Stimulated activated CD4-positive, alpha-beta T cell treated with anti-CD3 and anti-CD28 coated beads, Interleukin-12 subunit alpha, Interleukin-12 subunit beta, amount 100 ng/mL, for 4 hours (primary cell): ENCODE measurements at places on chromosomes 7 and 10.

DNA sequence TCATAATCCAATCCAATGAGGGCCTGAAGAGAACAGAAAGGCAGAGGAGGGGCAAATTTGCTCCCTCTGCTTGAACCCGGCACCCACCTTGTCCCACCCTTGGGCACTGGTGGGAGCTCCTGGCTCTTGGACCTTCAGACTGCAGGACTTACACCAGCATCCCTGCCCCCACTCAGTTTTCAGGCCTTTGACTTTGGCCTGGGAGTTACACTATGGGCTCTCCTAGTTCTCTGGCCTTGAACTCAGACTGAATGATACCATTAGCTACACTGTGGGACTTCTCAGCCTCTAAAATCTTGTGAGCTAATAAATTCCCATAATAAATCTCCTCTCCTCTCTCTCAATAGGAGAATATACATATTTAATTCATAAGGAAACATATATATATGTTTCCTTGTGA, 114.4 kb downstream of the AHR start:
- no peak for DNase-seq

- DNase-seq: no peak
Observed at GRCh38 chr7:126150278-126150958, 1102.3 kb downstream of the GRM8 start.

DNA sequence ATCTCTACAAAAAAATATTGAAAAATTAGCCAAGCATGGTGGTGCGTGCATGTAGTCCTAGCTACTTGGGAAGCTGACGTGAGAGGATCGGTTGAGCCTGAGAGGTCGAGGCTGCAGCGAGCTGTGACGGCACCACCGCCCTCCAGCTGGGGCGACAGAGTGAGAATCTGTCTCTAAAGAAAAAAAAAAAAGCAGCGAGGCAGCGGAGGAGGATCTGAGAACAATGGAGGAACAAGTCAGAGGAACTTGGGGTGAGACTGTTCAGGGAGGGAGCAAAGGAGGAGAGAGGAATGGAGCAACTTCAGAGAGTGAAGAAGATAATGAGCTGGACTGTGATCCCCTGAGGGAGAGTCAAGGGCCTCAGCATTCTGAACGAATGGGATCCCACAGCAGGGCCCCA, 85.4 kb downstream of the MKX start:
- no peak for DNase-seq

DNA sequence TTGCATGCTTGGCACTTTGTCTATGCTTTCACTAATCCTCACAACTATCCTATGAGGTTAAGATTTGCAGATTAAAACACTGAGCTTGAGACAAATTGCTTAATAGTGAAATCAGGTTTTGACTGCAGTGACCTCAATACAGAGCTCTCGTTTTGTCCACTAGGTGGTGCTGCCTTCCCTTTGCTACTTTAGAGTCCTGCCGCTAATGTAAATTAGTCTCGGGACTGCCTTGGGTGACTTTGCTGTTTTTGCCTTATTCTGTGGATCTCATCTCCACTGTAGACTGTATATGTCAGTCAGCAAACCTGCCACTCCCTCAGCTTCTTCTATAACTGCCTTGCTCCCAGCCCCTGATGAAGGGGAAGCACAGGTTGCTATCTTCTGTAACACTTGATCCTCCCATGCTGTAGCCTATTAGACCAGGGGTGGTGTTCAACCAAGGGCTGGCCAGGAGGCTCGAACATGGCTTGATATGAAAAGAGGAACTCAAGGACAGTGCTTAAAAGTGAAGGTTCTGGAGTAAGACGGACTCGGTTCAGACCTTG, 26.0 kb downstream of the ASB4 start:
- peak; percentile 28 for DNase-seq

GRCh38 chr7:47497367-47498096, 84.4 kb downstream of the TNS3 start:
- DNase-seq: no peak

DNA sequence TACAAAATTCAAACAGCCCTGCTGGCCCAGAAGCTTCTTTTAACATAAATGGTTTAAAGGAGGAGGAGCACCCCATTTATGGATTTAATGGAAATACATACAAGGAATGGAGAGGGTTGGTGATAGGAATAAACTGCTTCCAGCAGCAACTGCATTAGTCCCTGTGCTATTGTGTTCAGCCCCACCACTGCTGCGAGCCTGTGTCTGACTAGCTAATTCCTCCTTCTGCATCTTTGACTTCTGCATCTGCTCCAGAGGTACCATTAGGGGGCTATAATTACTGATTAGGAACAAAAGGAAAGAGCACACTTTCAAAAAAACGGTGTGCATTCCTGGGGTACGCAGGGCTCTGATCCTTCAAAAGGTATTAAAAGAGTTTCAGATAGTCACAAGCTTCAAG, 24.8 kb downstream of the CDCA7L start:
- no peak for DNase-seq

- no peak for DNase-seq
Observed at GRCh38 chr10:34628174-34628796, 186.8 kb downstream of the PARD3 start.

DNA sequence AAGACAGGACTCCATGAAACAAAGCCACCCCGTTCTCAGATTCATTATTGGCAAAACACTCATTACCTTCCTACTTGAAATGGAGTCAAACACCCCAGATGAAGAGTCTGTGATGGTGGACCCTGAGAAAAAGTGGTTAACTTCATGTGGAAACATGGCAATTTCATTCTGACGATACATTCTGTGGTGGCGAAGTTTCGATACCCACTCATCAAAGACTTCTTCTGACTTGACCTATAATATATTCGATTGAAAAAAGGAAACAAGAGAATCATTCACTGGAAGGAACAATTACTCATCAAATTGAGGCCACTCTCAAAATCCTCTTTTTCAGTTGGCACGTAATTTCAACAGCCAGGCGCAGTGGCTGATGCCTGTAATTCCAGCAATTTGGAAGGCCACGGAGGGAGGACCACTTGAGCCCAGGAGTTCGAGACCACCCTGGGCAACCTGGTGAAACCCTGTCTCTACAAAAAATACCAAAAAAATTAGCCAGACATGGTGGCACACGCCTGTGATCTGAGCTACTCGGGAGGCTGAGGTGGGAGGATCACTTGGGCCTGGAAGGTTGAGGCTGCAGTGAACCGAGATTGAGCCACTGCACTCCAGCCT, 108.8 kb upstream of the GSDME start:
- no peak for DNase-seq

GRCh38 chr10:6182454-6183098, 20.2 kb upstream of the PFKFB3 start:
- no peak for DNase-seq

GRCh38 chr7:39686261-39686924, 63.0 kb downstream of the RALA start:
- no peak for DNase-seq

GRCh38 chr7:131109759-131110296, 217.8 kb upstream of the MKLN1 start:
- DNase-seq: peak; percentile 70

GRCh38 chr10:103517234-103518085, 24.0 kb downstream of the NEURL1 start:
- no peak for DNase-seq

DNA sequence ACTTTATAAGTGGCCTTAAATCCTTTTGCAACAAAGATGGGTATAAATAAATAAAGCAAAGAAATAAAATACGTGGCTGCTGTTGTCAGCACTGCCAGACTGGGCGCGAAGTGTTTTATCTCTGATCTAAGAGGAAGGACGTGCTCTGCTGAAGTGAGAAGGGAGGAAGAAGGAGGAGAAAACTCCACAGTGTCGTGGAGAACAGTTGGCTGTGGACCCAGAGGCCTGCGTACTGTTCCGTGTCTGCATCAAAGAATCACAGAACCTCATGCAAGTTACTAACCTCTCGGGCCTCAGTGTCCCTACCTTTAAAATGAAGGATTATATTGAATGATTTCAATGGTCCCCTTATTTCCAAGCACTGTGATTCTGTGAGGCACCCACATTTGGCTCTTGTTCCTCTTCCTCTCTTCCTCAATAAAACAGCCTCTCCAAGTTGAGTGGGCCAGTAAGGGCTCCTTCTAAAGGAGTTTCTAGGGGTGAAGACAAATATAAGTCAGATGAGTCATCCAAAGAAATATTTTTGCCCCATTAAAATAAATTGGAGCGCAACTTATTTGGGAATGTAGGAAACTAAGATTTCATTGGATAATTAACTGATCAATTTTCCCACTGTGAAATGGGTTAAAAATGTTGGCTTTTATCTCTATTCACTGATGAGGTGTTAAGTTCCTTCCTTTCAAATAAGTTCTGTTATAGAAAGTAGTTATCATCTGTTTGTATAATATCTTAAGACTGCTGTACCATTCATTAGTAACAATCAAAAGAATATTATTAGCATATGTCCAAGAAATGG, 126.9 kb upstream of the EFCAB10 start:
- no peak for DNase-seq

- DNase-seq: no peak
Observed at GRCh38 chr10:50480054-50481007, 143.4 kb downstream of the SGMS1 start.

DNA sequence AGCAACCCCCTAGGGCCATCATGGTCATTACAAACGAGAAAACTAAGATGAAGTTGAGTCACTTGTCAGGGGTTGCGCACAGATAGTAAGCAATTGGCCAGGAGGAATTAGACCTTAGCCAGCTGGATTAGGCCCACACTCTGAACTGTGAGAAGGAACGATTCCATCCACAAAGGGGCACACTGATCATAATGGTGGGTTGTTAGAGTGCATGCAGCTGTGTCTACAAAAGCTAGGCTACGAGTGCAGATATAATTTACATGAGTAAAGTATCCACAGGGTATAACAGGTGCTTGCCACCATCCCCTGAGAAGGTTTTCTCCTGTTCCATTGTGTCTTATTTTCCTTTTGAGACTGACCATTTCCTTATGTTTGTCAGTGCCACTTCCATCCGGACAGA, 16.6 kb upstream of the FAM170B start:
- no peak for DNase-seq

DNA sequence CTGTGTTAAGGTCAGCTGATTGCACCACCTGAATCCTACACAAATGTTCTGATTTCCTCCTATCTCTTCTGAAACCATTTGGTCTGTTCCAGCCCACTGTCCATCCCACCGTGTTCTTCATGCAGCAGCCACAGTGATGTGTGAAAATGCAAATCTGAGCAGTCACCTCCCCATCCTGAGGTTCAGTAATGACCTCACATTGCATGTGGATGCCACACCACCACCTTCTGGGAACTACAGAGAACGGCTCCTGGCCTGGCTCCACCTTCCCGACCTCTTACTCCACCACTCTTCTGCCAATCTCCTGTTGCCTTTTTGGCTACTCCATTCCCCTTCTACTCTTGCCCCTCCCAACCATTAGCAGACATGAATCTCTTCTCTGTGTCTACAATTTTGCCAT, 244.4 kb downstream of the TNS3 start:
- DNase-seq: no peak

DNA sequence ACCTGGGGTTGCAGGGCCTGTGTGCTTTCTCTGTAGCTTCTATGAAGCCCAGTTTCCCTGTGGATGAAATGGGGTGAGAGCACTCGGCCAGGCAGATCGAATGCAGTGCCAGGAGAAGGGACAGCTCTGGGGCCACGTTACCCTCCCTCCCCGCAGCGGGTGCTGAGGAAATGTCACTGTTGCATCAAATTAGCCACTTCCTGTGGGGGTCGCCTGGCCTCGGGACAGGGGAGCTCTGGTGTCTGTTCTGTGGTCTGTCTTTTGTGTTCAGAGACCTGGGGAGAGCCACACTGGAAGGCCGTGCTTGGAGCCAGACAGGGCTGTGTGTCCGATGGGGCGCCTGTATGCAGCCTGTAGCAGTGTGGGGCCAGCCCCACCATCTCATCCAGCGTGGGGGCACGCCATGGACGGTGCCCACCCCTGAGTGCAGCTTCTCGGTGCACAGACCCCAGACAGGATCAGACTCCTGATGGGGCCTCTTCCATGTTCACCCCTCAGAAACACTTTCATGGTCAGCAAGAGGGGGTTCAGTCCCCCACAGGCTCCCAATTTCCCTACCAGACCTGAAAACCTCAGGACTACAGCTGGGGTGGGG, 13.6 kb downstream of the TTYH3 start:
- DNase-seq: no peak

GRCh38 chr10:47027108-47027783, 116.0 kb downstream of the PTPN20 start:
- no peak for DNase-seq
